ENCODE measurements at places on chromosomes 1 and 21.

- peak; percentile 43 for DNase-seq
These were observed 75.2 kb upstream of the B3GALT5 start for GRCh38 chr21:39537571-39537970.

DNA sequence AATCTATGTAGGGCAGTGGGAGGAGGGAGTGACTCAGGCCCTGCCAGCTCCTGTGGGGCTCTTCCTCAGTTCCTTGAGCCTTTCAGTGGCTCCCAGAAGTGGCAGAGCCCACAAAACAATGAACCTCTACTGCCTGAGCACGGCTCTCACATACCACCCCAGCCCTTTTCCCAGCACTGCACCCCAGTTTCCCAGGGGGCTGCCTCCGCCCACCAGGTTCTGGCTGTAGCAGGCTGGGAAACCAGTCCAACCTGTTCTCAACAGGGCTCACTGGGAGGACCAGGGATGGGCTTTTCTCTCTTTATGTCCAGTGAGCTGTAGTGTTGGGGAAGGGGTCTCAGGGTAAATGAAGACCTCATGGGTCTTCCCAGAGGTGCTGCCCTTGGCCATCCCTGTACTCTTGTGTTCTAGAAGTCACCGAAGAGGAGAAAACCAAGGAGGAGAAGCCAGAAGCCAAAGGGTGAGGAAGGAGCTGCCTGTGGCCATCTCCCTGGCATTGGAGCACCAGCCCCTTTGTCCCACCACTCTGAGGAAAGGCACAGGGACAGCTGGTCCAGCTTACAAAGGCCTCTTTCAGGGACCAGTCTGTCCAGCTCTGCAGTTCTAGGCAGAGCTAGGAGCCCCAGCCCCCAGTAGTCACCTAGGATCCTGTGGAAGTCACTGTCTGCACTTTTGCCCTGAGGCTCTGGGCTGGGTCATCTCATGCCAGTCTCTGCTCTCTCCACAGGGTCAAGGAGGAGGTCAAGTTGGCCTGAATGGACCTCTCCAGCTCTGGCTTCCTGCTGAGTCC, 3.5 kb downstream of the MARCKSL1 start:
- peak; percentile 76 for DNase-seq

- DNase-seq: no peak
These were observed 280.5 kb upstream of the SGIP1 start for GRCh38 chr1:66253330-66253921.

GRCh38 chr21:42384989-42385388, 10.9 kb downstream of the TMPRSS3 start:
- DNase-seq: no peak

DNA sequence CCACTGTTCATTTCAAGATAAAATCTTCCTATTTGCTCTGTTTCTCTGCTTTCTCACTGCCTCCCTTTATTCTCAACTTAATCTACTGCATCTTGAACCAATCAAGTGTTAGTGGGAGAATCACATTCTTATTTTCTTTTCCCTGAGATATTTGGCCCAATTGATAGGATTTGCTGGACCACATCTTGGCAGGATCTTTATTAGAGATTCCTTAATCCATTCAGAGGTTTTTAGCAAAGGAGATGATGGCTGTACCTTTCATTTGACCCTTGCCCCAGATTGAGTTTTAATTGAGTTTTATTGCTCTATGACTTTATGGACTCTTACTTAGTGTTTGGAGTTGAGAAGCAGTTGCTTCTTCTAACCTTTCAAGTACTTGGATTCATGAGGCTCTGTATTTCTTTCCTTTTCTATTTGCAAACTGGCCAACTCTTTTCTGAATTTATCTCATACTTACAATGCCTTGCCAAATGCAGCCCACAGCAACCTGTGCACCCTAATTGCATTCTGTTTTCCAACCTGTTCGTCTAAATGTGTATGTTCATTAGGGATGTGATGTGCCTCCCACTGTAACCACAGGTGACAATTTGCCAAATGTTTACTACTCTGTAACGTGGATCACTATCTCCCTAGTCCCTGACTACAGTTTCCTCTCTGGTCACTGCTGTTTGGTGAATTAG, 274.8 kb upstream of the KAZN start:
- no peak for DNase-seq

GRCh38 chr1:35029761-35030160, 2.0 kb downstream of the ZMYM6 start:
- DNase-seq: no peak

DNA sequence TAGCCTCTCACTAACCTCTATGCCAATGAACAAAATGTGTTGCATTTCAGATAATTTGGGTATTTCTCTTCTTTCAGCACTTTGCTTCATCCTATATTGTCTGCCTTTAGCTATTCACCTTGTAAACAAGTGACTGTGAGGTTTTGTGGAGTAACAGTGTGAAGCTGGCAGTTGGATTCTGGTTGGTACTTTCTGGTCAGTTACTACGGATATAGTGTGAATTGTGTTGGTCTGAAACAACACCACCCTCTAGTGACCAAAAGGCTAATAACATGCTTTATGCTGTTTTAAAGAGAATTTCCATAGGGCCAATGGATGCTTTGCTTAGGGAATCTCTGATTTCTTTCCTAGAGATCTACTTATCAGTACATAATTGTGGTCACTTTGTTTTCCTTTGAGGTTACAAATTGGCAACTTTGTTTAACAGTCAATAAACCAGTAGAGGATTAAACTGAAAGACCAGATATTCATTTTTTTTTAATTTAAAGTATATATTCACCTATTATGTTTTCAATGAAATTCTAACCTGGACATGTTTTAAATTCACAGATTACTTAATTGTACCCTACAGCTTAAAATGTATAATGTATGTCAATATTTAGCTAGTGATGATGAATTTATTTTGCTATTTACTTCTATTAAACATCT, 2.5 kb upstream of the PTGER3 start:
- peak; percentile 64 for DNase-seq

- no peak for DNase-seq
These were observed 44.2 kb downstream of the LHX4 start for GRCh38 chr1:180274221-180274620.

DNA sequence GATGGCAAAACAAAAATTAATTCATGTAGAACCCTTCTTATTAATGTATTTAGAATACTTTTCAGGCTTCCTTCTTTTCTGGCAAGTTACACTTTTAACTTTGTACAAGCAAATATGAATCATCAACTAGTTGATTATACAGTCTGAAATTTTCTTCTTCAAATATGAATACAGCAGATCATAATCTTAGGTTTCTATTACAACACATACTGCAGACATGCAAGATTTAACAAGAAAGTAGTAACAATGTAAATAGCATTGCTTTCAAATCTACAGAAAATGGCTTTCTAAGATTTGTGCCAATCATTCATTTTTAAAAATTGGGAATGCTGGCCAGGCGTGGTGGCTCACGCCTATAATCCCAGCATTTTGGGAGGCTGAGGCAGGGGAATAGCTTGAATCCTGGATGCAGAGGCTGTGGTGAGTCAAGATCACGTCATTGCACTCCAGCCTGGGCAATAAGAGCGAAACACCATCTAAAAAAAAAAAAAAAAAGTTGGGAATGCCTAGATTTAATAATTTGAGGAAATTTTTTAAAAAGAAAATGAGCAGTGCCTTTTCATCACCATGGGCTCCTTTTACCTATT, 68.4 kb upstream of the DPYD start:
- DNase-seq: no peak

GRCh38 chr1:151981178-151981525, 12.5 kb downstream of the S100A10 start:
- no peak for DNase-seq

DNA sequence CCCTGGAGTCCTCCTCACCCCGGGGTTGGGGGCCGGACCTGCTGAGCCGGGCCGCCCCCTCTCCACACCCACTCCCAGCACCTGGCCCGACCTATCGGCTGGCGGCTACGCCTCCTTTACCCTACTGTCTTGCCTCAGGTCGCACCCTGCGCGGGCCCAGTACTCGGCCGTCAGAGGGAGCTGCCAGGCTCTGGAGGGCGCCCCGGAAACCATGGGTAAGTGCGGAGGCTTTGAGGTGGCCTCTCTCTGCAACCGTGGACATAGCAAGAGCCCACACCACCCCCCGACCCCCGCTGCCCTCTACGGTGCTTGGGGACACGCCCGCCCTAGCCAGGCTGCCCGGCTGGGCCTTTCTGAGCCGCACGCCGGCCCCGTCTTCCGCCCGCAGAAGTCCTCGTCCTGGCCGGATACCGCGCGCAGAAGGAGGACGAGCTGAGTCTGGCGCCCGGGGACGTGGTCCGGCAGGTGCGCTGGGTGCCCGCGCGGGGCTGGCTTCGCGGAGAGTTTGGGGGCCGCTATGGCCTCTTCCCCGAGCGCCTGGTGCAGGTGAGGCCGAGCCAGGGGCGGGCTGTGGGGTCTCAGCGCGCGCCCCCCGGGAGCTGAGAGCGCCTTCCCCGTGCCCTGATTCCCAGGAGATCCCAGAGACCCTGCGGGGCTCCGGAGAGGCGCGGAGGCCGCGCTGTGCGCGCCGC, at the start of gene SH3D21:
SH3D21 (plus strand) TSS at position 159 of the 692 bp plus-strand sequence; CDS start at position 212, 53 bp downstream.
- no peak for DNase-seq

GRCh38 chr1:200099040-200099439, 71.5 kb downstream of the NR5A2 start:
- no peak for DNase-seq

DNA sequence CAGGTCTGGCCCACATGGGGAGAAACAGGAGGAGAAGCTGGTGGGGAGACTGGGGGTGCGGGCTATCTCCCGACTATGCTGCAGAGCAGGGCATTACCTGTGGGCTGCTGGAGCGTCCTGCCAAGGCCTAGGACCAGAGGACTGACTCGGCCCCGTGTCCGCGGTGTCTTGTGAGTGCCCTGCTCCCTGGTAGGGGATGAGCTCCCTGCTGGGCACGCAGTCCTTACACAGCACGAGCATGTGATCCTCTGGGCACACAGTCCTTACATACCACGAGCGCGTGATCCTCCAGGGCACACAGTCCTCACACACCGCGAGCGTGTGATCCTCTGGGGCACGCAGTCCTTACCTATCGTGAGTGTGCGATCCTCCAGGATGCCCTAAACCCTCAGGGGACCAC, 31.8 kb upstream of the CSF3R start:
- no peak for DNase-seq

DNA sequence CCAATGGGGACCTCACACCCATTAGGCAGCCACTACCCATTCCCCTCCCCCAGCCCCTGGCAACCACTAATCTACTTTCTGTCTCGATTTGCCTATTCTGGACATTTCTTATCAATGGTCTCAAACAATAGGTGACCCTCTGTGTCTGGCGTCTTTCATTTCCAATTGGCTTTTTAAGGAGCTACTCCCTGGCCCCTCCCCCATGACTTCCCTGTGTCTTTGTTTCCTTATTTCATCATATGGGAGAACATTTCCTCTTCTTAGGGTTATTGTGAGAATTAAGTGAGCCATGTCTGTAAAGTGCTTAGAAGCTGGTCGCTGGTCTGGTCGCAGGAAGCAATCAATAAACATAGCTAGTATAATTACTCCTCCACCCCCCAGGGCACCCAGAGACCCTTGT, 80.9 kb downstream of the SPSB1 start:
- no peak for DNase-seq

DNA sequence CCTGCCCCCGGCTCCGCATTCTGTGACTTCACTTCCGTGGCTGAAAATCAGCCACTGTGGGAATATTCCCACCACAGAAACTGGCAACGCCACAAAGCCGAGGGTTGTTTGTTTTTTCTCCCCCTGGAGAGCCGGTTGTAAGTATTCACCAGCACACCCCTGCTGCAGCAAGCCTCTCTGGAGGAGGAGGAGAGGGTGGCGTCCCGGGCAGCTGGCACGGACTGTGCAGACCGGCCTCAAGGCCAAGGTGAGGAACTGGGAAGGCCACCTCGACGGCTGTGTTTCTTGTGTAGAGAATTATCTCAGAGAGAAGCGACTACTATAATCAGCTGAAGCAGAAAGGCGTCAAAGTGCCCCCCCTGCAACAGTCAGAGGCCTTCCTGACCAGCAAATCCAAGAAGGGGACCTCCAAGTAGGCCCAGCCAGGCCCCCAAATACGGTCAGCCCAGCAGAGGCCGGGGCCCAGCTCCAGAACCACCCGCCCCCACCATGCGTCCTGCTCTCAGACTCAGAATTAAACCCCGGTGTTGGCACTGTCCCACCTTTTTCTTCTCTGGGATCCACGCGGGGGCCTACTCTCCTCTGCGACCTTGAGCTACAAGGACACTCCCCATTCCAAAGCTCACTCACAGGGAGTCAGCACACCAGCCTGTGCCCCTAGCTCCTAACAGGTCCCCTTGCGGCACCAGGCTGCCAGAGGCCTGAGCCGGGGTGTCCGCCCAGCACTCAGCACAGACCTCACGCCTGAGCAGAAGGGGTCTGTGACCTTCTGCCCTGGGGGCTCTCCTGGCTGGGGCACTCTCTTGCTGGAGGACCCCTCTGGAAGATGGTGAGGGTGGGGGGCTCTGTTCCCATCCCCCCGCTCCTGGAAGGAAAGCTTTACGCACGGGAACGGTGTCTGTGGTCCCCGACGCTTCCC, 1.2 kb upstream of the SMIM1 start:
- peak; percentile 38 for DNase-seq

DNA sequence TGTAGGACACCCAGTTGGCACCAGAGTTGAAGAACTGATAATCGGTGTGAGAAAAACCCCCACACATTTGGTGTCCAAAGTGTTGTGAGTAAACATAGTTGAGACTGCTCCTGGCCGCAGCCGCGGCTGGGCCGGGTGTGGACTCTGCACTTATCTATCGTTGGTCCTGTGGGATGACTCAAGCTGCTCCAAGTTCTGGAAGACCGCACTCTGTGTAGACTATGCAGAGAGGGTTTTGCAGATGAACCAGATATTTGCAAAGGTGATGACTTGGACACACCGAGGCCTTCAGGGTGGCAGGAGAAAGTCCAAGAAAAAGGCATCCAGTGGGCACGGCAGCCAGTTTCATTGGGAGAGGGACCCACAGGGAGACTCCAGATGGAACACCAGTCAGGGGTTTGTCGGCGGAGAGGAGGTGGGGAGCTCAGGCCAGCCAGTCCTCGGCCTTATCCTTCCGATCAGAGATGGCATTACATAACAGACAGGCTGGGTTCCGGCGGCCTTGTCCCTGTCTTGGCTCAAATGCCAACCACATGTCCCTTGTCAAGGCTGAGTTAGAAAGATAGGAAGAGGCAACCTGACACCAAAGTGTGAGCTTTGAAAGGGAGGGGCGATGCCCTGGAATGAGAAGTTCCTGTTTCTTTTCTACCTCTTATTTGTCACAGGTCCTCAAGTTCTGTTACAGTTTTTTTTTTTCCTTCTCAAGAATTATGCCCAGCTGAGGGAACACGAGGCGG, 21.1 kb downstream of the C2CD2 start:
- DNase-seq: no peak

Data from ELF-1 (cell line).